ENCODE measurements at places on chromosomes 7 and 10.

GRCh38 chr10:9175200-9175599, 1120.7 kb downstream of the GATA3 start:
- DNase-seq = no peak

DNA sequence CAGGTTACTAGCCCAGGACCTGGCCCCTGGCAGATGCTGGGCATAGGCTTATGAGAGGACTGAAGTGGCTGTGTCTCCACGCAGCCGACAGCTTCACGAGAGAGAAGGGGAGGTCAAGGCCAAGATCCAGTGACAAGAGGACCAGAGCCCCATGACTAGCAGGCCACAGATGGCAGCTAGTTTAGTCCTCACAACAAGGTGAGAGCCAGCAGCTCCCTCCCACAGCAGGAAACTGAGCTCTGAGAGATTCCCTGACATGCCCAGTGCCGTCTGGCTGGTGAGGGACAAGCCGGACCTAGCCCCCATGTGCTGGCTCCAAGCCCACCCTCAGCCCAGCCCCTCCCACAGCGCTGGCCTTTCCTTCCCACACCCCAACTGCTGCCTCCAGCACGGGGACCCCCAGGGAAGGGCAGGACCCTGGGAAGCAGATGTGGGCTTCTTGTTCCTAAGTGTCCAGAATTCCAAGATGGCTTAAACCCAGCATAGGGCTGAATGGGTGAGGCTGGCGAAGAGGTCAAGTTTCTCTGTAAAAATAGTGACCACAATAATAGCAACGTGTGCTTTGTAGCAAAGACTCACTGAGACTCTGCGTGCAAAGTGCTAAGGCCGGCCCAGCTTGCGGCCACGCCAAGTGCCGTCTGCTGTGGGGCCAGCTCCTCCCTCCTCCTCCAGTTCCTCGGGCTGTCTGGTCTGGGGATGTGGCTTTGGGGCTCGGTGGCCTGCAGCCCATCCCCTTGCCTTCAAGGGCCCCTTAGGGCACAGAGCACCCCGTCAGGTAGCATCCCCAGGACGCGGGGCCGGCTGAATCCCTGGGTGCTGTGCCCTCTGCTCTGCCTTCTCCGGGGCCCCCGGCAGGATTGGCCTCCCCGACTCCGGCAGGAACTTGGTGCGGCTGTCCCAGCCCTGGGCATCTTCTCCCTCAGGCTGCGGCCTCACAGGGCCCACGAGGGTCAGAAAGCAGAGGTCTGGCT, 7.8 kb upstream of the FAM20C start:
- no peak for DNase-seq

- no peak for DNase-seq
Measured at GRCh38 chr10:91284486-91285090, 64.1 kb downstream of the PCGF5 start.

- no peak for DNase-seq
Measured at GRCh38 chr10:105914432-105914831, 1250.1 kb downstream of the SORCS1 start.

- no peak for DNase-seq
Measured at GRCh38 chr10:52265131-52265926, 48.8 kb upstream of the DKK1 start.
